ENCODE measurements at places on chromosomes 11 and 22.

DNA sequence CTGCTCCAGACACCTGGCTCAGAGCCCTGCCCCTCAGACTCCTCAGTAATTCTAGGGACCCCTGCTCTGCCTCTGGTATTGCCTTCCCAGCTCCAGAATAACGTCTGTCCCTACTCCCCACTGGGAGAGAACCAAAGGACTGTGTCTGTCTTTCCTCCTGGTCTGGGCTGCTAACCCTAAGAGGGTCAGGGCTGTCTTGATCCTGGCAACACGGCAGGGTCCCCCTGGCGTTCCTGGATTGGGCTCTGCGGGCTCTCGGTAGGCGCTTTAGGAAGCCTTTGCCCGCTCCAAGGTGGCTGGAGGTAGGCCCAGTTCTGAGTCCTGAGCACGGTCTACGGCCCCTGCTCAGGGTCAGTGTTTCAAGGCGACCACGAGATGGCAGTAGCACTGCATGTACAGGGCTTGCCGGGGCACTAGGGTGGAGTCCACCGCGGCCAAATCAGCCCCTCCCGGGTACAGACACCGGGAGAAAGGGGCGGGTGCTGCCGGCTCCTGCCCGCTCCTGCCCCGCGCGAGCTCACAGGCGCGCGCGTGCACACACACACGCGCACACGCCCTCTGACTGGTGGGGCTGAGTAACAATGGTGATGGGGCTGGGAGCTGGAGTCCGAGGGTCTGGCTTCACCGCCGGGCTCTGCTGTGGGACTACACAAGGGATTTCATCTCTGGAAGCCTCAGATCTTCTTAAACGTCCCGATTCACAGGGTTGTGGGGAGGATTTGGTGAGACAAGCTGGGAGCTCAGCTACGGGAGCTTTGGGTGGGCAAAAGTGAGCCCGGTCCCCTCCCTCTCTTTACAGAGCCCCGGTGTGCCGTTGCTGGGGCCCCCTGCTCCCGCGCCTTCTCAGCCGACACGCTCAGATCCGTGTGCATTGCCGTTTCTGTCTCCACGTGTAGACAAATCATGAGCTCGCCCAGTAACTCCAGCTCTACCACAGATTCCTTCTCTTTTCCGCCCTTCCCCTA, 30.1 kb upstream of the HMOX1 start:
- DNase-seq = peak; percentile 50

DNA sequence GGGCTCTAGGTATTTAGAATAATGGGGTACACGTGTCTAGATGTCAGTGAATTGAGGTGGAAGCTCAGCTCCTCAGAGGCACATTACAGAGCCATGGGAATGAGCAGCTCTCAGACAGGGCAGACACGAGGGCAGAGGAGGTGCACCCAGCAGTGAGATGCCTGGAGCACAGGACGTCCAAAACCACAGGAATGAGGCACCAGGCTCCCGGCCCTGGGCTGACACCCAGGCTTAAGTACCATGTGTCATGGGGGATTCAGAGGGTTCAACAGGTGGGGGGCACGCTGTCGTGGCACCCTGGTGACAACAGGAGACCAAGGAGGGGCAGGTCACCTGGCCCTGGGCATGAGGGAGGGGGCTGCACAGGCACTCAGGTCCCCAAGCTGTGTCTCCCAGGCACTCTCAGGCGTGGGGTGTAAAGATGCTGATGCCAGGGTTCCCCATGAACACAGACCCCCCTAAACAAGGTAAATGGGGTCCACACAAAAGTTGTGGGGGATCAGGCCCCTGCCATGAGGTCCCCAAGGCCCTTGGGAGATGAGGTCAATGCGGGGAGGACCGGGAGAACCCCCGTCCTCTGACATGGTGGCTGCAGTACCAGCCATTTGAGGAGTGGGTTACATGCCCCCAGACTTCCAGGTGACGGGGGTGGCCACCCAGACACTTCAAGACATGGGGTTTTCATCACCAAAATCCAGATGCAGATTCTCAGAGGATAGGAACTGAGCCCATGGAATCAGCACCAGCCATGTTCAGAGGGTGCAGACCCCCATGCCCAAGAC, 5.6 kb upstream of the SYT8 start:
- no peak for DNase-seq

- no peak for DNase-seq
Measured at GRCh38 chr11:103929170-103929903, 107.1 kb upstream of the DDI1 start.

DNA sequence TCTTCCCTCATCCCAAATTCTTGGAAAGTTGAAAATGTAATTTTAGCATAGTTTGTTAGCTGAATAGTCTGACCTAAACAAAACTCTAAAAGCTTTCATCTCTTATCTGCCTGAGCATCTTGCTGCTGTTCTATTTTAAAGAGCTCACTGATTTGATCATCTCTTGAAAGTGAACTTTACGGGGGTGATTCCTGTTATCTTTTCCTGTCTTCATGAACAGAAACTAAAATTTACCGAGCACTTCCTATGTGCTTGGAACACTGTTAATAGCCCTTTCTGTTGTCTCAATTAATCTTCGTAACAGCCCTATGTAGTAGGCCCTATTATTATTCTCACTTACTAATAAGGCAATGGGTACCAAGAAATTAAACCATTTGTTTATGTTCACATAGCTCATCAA, 12.3 kb downstream of the AMOTL1 start:
- no peak for DNase-seq

- DNase-seq = no peak
Measured at GRCh38 chr11:26730414-26731083, 8.7 kb upstream of the SLC5A12 start.

DNA sequence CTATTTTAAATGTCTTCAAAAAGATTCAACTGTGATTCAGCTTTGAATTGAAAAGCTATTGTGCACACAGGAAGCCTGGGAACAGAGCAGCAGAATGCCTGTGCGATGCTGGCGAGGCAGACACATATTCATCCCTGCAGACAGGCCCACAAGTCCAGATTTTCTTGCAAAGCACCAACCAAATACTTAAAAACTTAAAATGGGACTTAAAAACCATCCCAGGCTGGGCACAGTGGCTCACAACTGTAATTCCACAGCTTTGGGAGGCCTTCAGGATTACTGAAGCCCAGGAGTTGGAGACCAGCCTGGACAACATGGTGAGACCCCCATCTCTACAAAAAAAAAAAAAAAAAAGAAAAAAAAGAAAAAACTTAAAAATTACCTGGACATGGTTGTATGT, 122.6 kb upstream of the SERPIND1 start:
- DNase-seq = no peak

- no peak for DNase-seq
Measured at GRCh38 chr11:73155102-73155501, 13.0 kb upstream of the FCHSD2 start.
